ENCODE measurements at places on chromosomes 5 and 9.
A peak's percentile ranks its signal among the peaks of the same experiment; 100 is the strongest.

- DNase-seq, result no peak
- no peaks in the 10 kb centered on the region for H3K27me3 ChIP-seq
- no peak overlapping the region for H3K4me3 ChIP-seq
Observed at GRCh38 chr5:24397601-24398000, 247.2 kb downstream of the CDH10 start.

- no peak overlapping the region for H3K27ac ChIP-seq
- H3K27me3 ChIP-seq, result no peaks in the 10 kb centered on the region
- no peak overlapping the region for H3K4me3 ChIP-seq
- no peaks in the 10 kb centered on the region for H3K36me3 ChIP-seq
- H3K4me1 ChIP-seq, result no peaks in the 10 kb centered on the region
Observed at GRCh38 chr5:176884571-176884890, 14.6 kb downstream of the HK3 start.

- H3K36me3 ChIP-seq, result no peaks in the 10 kb centered on the region
- H3K27ac ChIP-seq, result no peak overlapping the region
- H3K27me3 ChIP-seq, result peaks cover 4% of the 10 kb centered on the region
- no peak overlapping the region for H3K4me3 ChIP-seq
Observed at GRCh38 chr9:124450931-124451661, 845 bp downstream of the ADGRD2 start.

DNA sequence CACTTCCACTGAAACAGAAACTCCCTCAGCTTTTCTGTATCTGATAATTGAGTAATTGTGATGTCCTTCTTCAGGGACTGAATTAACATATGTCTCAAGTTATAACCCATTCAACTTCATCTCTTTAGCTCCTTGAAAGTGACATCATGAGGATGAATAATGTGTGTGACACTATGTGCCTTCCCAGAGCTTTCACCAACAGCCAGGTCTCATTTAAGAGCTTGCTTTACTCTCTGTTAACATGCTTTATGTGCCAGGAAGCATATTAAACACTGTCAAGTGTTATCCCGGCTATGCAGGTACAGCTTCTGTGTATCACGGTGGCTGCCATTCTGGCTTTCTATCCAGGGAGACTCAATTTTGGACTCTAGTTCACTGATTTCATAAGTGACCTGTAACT is 799.9 kb downstream of the CDH12 start:
- no peak overlapping the region for H3K27ac ChIP-seq
- H3K4me3 ChIP-seq, result no peak overlapping the region
- no peaks in the 10 kb centered on the region for H3K4me1 ChIP-seq
- no peak for DNase-seq

DNA sequence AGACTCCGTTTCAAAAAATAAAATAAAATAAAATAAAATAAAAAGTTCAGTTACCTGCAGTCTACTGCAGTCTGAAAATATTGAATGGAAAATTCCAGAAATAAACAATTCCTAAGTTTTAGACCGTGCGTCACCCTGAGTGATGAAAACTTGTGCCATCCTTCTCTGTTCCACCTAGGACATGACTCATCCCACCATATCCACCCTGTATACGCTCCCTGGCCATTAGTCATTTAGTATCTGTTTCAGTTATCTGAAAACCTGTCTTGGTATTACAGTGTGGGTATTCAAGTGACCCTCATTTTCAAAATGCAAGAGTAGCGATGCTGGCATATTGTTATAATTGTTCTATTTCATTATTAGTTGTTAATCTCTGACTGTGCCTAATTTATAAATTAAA is 51.8 kb upstream of the TEX48 start:
- no peaks in the 10 kb centered on the region for H3K4me1 ChIP-seq
- H3K27ac ChIP-seq, result no peak overlapping the region
- no peak for DNase-seq
- no peaks in the 10 kb centered on the region for H3K36me3 ChIP-seq

DNA sequence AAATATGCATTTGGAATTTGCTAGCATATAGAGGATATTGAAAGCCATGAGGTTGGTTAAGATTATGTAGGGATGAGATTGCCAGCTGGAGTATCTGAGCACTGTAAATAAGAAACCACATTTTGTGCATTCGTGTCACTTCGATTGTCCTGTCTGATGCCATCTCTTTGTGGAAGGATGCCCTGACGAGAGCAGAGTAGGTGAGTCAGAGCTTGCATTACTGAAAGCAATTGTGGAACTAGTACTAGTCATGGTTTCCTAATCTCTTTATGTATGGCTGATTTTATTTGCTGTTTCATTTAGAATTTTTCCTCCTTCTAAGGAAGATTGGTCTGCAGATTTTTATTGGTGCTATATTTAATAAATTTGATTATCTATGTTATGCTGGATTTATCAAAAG is 14.5 kb upstream of the TAS2R1 start:
- H3K27me3 ChIP-seq, result no peaks in the 10 kb centered on the region
- H3K4me1 ChIP-seq, result no peaks in the 10 kb centered on the region
- no peak overlapping the region for H3K4me3 ChIP-seq
- H3K36me3 ChIP-seq, result no peaks in the 10 kb centered on the region
- no peak overlapping the region for H3K27ac ChIP-seq

DNA sequence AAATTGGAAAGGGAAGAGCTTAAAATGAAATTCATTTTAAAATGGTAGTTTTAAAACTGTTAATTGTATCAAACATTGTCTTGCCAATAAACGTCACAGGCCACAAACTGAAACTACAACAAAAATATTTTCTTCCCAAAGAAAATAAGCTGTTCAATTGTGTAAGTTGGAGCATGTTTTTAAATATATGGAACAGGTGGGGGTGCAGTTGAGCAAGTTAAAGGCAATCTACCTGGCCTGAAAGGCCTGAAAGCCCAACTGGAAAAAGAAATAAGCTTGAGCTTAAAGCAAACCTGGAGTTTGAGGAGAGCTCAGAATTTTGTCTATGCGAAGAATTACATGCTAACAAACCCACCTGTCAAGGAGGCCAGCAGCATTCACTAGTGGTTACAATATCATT is 439.5 kb downstream of the ACTL7B start:
- no peaks in the 10 kb centered on the region for H3K36me3 ChIP-seq
- peaks cover 8% of the 10 kb centered on the region for H3K4me1 ChIP-seq
- H3K27ac ChIP-seq, result no peak overlapping the region
- no peak for DNase-seq
- H3K4me3 ChIP-seq, result no peak overlapping the region
- H3K27me3 ChIP-seq, result no peaks in the 10 kb centered on the region

DNA sequence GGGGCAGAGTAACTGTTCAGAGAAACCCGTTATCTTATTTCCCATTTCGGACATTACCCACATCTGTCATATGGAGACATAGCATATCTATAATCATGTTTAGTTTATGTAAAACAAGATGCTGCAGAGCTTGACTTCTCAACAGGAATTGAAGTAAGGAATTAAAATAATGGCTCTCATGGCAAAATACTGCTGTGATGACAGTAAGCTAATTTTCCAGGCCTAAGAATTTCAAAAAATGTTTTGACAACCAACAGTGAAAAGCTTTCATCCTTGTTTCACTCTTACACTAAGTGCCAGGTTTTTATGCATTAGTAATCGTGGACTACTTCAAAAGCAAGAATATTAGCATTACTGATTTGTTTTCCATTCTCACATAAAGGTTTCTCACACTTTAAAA is 518.2 kb downstream of the PTPRD start:
- DNase-seq, result no peak
- no peaks in the 10 kb centered on the region for H3K36me3 ChIP-seq
- no peaks in the 10 kb centered on the region for H3K4me1 ChIP-seq
- no peak overlapping the region for H3K27ac ChIP-seq
- no peaks in the 10 kb centered on the region for H3K27me3 ChIP-seq

DNA sequence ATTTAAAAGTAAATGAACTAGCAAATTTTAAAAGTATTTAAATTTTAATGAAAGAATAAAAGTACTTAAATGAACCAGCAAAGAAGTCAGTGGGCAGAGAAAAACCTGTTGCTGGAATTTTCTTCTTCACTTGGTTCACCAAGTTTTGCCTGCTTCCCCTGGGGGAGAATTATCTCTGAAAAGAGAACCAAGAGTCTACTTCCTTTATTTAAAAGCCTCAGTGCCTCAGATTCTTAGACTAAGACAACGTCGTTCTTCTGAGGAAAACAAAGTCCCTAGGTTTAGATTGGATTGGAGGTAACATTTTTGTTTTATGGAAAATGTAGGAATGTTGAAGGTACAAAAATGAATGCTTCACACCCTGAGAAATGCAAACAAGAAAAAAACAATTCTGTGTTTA is 7.4 kb upstream of the KLF4 start:
- no peak overlapping the region for H3K4me3 ChIP-seq
- no peaks in the 10 kb centered on the region for H3K27me3 ChIP-seq
- H3K36me3 ChIP-seq, result no peaks in the 10 kb centered on the region
- no peak overlapping the region for H3K27ac ChIP-seq
- peaks cover 11% of the 10 kb centered on the region for H3K4me1 ChIP-seq
- no peak for DNase-seq

- DNase-seq, result no peak
- no peaks in the 10 kb centered on the region for H3K4me1 ChIP-seq
- H3K4me3 ChIP-seq, result no peak overlapping the region
- no peaks in the 10 kb centered on the region for H3K36me3 ChIP-seq
Observed at GRCh38 chr9:134491856-134492255, 149.7 kb upstream of the COL5A1 start.

- no peak overlapping the region for H3K27ac ChIP-seq
- no peaks in the 10 kb centered on the region for H3K27me3 ChIP-seq
- peaks cover 10% of the 10 kb centered on the region for H3K36me3 ChIP-seq
- H3K4me3 ChIP-seq, result no peak overlapping the region
- H3K4me1 ChIP-seq, result no peaks in the 10 kb centered on the region
- DNase-seq, result no peak
Observed at GRCh38 chr5:6659941-6660684, 26.9 kb downstream of the SRD5A1 start.

DNA sequence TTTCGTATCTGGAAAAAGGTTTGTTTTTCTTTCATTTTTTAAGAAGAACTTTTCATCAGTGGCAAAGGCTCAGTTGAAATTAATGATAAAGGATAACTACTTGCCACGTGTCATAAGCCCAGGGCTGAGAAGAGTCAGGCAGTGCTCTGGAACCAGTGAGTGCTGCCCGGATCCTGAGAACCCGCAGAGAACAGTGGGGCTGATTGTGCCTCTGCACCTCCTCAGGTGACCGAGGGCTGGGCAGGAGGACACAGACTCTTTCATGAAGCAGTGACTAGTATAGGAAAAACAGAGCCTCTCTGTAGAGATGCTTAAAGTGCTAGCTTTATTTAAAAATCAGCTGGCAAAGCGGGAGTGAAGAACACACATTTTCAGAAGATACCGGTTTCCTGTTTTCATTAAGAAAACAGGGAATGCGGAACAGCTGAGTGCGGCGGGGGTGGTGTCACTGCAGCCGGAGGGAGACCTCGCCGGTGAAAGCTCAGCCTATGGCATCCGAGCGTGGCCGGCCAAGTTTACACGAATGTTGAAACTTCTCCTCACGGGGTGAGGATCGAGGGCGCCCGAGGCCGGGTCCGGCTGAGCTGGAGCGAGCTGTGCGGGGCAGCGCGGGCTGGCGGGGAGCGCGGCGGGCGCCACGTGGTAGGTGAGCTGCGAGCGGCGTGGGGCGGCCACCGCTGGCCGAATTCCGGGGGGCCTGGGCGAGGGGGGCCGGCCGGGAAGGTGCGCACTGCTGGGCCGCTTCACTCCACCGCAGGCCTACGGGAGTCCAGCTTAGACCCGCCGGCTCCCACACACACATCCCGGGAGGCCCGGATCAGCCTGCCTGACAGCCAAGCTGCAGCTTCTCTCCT is 134.7 kb upstream of the DMRT1 start:
- no peak for DNase-seq
- peak overlapping the region; percentile 33 for H3K4me3 ChIP-seq
- H3K27ac ChIP-seq, result peak overlapping the region; percentile 81
- peaks cover 32% of the 10 kb centered on the region for H3K4me1 ChIP-seq

DNA sequence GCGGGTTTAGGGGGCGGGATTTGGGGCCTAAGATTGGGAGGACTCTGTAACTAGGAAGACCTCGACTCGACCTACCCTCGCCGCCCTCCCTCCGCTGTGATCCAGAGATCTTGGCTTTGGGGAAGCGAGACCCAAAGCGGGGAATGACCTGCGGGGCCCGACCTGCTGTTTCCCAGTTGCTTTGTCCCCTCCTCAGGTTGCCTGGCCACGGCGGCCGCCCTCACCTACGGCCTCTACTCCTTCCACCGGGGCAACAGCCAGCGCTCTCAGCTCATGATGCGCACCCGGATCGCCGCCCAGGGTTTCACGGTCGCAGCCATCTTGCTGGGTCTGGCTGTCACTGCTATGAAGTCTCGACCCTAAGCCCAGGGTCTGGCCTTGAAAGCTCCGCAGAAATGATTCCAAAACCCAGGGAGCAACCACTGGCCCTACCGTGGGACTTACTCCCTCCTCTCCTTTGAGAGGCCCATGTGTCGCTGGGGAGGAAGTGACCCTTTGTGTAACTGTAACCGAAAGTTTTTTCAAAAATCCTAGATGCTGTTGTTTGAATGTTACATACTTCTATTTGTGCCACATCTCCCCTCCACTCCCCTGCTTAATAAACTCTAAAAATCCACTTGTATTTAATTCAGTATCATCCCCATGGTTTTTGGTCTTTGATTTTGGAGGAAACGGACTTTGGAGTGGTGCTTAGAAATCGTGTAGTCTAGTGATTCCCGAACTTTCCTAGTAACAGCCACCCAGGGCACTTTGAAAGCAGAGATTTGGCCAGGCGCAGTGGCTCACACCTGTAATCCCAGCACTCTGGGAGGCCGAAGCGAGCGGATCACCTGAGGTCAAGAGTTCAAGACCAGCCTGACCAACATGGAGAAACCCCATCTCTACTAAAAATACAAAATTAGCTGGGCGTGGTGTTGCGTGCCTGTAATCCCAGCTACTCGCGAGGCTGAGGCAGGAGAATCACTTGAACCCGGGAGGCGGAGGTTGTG is 878 bp downstream of the HIGD2A start:
- DNase-seq, result no peak
- no peaks in the 10 kb centered on the region for H3K27me3 ChIP-seq
- H3K4me1 ChIP-seq, result peaks cover 20% of the 10 kb centered on the region
- H3K4me3 ChIP-seq, result peak overlapping the region; percentile 58
- H3K36me3 ChIP-seq, result peaks cover 7% of the 10 kb centered on the region
- peak overlapping the region; percentile 95 for H3K27ac ChIP-seq

- no peak overlapping the region for H3K27ac ChIP-seq
- DNase-seq, result no peak
- no peaks in the 10 kb centered on the region for H3K36me3 ChIP-seq
- H3K4me3 ChIP-seq, result no peak overlapping the region
Observed at GRCh38 chr5:180423133-180423532, 70.0 kb upstream of the GFPT2 start.

GRCh38 chr9:68706363-68707201 is 1.5 kb downstream of the PIP5K1B start:
- H3K4me1 ChIP-seq, result peaks cover 18% of the 10 kb centered on the region
- no peak for DNase-seq
- peak overlapping the region; percentile 73 for H3K4me3 ChIP-seq

GRCh38 chr5:58759745-58760144 is 176.9 kb downstream of the RAB3C start:
- H3K4me3 ChIP-seq, result no peak overlapping the region
- H3K27ac ChIP-seq, result no peak overlapping the region
- H3K4me1 ChIP-seq, result no peaks in the 10 kb centered on the region
- no peaks in the 10 kb centered on the region for H3K27me3 ChIP-seq
- H3K36me3 ChIP-seq, result no peaks in the 10 kb centered on the region

DNA sequence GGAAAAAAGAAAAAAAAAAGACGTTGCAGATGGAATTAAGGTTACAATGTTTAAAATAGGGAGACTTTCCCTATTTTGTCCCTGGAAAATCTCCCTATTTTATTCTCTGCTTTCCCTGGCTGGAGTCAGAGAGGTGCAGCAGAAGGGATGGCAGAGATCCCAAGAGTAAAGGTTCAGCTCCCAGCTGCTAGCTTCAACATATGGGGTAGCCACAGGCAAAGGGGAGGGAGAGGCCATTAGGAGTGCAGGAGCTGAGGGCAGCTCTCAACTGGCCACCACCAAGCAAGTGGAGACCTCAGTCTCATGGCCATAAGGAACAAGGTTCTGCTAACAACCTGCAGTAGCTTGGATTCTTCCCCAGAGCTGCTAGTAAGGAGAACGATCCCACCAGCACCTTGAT is 367.0 kb upstream of the DAP start:
- DNase-seq, result no peak
- H3K4me3 ChIP-seq, result no peak overlapping the region
- H3K27me3 ChIP-seq, result no peaks in the 10 kb centered on the region

All from esophagus squamous epithelium (tissue), 5 donors.